ENCODE measurements at places on chromosomes 16 and 17.

- DNase-seq = no peak
Observed at GRCh38 chr17:41837761-41838538, at the start of gene KLHL10. Gene KLHL10, plus strand, starts transcription at chr17:41837825. Its CDS starts 108 bp downstream, at chr17:41837933.

DNA sequence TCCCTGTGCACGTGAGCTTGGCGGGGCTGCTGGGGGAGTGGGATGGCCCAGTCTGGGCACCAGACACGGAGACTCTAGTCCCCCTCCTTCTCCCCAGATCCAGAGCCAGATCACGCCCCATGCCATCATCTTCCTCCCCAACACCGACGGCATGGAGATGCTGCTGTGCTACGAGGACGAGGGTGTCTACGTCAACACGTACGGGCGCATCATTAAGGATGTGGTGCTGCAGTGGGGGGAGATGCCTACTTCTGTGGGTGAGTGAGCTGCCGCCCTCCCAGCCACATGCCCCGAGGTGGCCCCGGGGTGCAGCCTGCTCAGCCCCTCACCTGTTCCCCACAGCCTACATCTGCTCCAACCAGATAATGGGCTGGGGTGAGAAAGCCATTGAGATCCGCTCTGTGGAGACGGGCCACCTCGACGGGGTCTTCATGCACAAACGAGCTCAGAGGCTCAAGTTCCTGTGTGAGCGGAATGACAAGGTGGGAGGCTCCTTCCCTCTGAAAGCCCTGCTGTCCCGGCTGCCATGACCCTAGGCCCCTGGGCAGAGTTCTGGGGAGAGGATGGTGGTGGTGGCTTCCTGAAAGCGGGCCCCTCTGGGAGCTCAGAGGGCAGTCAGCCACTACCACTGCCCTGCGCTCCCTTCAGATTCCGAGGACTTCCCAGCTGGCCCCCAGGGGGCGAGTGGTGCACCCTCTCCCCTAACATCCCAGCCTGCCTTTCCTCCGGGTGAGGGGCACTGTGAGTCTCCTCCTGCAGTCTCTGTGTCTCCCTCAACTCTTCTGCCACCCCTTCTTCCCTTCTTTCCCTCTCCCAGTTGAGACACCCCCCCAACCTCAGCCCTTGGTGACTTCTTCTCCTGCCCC lies 2.8 kb upstream of the C17orf107 start:
- no peak for DNase-seq

DNA sequence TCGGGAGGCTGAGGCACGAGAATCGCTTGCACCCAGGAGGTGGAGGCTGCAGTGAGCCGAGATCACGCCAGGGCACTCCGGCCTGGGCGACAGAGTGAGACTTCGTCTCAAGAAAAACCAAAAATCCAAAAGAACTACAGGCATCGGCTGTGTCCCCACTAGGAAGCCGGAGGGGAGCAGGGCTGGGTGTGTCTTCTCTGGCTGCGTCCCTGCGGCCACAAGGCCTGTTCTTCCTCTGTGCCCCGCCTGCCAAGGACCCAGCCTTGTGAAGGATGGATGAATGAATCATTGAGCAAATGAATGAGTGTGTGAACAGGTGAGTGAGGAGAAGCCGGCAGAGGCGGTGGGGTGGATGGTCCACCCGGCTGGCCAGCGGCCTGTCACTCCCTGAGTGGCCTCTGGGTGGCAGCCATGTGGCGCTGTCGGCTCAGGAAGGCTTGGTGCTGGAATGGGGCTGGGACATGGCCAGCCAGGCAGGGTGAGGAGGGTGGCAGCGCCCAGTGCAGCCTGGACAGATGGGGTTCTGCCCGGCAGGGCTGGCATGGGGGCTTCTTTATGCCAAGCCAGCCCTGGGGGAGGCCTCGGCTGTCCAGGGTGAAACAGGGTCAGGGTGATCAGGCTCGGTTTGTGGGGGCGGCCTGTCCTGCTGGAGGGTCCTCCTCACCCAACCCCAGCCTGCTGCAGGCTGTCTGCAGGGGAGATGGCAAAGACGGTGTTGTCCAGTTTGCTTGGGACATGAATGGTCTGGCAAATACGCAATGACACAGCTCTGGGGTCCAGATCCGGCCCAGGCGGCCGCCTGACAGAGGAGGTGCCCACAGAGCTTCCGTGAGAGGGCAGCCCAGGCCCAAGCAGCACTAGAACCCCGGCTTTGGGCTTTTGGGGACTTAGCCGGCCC lies 21.7 kb downstream of the SLC25A10 start:
- peak; percentile 53 for DNase-seq

DNA sequence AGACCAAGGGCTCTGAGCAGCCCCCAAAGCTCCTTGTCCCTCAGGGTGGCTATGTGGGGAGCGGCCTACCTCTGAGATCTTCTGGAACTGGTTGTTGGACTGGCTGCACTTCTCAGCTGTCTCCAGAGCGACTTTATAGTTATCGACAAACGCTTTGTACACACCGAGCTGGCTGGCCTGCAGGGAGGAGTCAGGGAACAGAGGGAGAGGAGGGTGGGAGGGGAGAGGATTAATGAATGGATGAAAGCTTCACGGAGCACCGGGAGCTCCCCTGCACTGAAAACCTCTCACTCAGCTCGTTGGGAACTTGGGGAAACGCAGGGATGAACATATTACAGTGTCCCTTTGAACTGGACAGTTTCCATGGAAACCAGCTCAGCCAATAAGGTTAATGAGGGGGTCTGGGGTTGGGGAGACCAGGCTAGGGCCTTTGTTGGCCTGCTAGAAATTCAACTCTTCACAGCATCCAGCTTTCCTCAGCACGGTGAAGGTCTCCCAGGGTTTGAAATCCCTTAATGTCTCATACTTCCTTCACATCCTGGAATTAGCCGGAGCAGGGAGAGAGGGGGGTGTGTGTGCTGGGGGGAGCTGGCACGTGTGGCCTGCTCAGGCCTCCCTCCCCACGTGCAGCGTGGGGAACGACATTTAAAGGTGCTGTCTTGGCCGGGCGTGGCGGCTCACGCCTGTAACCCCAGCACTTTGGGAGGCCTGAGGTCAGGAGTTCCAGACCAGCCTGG lies 86.7 kb downstream of the TIMM22 start:
- DNase-seq = no peak

GRCh38 chr17:31414550-31414918 lies 23.1 kb downstream of the RAB11FIP4 start:
- no peak for DNase-seq

GRCh38 chr16:46775214-46775613 lies 27.1 kb upstream of the MYLK3 start:
- no peak for DNase-seq

GRCh38 chr16:55297062-55297909 lies 26.7 kb upstream of the IRX6 start:
- DNase-seq = no peak

DNA sequence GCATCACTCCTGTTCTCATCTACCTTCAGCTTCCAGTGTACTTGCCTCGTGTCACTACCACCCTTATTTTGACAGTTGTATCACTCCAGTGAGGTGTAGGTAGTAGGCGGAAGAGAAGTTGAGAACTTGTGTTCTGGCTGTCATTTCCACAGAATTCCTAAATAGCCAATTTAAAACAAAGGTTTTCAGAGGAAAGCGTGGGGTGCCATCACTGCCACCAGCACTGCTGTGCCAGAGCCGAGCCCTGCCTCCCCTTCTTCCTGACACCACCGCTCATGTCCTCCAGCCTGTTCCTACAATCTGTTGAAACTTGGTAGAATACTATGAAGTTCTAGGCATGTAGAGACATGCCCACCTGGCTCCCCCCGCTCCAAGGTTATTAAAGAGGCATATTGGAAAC lies 215.8 kb downstream of the TANC2 start:
- DNase-seq = no peak

GRCh38 chr17:54180950-54181349 lies 358.2 kb downstream of the KIF2B start:
- no peak for DNase-seq

DNA sequence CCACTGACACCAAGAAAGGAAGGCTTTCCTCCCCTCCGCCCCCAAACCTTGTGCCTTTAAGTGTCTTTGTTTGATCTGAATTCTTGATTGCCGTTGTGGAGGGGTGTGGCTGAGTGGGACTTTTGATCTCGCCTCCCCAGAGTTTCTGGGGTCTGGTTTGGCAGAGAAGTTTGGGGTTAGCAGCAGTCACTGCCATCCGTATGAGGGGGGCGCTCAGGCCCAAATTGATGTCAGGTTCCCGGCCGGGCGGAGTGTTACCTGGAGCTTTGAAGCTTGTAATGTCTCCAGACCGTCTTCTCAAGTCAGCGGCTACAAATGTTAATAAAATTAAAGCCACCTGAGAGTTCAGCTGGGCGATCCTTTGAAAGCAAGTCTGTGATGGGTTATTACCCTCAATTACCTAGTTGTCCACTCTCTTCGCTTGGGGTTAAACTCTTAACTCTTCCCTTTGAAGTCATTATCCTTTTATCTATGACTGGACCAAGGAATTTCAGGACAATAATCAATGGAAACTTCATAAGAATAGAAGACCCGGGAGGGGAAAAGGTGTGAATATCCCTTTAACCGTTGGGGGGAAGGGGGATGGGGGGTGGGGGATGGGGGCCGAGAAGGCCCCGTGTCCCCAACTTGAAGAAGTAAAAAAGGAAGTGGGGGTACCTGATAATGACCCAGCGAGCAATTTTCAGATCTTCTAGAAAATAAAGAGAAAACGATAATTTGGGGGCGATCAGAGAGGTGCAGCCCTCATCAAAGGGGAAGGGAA lies 31.8 kb upstream of the AXIN2 start:
- no peak for DNase-seq

DNA sequence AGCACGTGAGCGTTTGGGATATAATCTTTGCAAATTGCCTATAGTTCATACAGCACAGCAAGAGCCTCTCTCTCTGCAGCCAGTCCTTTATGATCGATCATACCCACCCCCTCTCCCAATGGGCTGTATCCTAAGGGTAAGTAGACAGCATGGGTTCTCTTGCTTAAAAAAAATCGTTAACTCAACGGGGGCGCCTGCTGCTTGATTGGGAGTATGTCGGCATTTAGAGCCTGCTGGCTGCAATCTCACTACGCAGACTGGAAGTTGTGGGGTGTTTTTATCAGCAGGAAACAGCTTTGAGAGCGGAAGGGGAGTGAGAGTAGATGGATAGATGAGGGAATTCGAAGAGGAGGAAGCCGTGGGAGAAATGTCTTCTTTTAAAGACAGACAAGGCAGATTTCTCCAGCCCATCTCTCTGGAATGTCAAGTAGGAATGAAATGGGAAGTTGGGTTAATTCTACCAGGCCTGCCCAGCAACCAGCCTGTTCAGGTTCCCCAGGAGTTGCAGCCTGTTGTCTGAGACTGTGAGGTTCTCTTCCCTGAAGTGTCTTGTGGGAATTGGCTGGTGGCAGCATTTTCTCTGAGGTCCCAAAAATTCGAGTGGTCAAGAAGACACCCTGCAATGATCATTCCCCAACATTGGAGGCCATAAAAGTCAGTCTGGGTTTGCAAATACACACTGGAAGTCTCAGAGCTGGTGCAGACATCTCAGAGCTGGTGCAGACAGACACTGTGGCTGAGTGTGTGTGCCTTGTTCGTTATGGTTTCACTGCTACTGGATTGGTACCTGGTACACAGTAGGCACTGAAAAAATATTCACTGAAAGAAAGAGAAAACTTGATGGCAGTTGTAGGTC lies 65.6 kb downstream of the PRKCB start:
- DNase-seq = peak; percentile 99

GRCh38 chr17:39970157-39970692 lies 7.4 kb downstream of the GSDMA start:
- no peak for DNase-seq

- DNase-seq = no peak
Observed at GRCh38 chr17:66950886-66951604, 13.5 kb upstream of the CACNG4 start.

- DNase-seq = no peak
Observed at GRCh38 chr16:87015021-87015420, 302.2 kb downstream of the C16orf95 start.

DNA sequence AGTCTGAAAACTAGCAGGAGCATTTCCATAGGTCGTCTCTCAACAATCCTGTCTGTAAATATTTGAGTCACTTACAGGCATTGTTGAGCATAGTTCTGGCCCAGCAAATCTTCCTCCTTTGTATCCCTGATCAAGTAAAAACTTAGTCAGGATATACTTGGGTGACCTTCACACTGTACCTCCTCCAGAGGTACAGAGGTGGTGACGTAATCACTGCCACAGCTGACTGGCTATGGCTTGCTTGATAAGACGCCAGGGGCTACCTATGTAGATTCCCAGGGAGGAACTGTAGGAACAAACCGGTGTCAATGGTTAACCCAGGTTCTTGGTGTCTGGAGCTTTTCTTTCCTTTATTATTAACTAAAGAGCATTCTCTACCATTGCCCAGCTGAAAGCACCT lies at the start of gene KCNJ16:
KCNJ16 (plus strand) TSS at position 270 of the 400 bp plus-strand sequence. CDS start 56,863 bp downstream, outside the sequence.
- no peak for DNase-seq

DNA sequence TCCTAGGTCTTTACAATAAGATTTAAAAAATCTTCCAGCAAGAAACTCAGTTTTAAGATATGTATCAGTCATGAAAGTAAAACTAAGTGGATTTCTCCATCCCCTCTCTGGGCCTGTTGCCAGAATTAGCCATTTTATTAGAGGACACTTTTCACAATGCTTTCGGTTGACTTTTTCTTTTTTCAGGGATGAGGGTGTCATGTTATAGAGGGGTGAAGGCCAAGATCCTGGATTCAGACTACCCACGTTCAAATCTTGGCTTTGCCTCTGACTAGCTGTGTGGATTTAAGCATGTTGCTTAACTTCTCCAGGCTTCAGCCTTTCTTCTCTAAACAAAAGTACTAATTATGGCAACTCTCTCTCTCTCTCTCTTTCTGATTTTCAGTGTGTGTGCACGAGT lies 111.7 kb upstream of the COX10 start:
- DNase-seq = no peak

DNA sequence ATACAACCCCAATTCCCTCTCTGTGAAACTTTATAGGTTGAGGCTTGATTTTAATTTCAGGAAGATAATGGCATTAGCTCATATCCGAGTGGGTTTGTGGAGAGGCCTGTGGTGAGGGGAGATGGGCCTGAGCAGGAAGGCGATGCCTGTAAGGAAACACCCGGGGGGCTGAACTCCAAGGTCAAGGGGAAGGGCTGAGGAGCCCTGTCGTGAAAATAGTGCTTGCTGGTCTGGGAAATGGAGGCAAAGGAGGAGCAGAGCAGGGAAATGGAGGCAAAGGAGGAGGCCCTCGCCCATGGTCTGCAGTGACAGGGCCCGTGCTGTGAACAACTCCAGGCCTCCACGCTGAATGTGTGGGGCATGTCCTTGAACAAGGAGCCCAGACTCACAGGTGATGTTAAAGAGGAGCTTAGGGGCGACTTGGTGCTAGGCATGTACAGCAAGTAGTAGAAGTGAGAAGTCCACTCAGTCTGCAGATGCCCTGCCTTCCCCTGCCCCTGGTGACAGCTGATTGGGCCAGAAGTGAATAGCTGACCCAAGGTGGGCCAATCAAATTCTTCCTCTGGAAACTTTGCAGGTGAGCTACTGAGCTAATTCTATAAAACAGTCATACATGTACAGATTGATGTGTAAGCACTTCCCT lies 38.1 kb downstream of the MRPS23 start:
- peak; percentile 39 for DNase-seq

DNA sequence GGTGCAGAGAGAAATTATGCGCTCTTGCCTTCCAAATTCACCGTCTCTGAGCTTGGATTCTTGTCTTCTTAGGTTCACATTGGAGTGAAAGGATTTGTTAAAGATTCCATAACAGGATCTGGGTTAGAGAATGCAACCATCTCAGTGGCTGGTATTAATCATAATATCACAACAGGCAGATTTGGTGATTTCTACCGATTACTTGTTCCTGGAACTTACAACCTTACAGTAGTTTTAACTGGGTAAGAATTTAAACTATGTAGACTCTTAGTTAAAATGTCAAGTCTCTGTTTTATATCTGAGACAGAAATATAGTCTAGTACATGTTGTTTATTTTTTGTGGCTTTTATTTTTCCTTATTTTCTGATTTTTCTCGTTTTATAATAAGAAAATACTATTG lies 42.9 kb downstream of the CPD start:
- no peak for DNase-seq
